Left forelimb (tissue), 1 donor: ENCODE measurements at places on chromosomes 12 and 14.

DNA sequence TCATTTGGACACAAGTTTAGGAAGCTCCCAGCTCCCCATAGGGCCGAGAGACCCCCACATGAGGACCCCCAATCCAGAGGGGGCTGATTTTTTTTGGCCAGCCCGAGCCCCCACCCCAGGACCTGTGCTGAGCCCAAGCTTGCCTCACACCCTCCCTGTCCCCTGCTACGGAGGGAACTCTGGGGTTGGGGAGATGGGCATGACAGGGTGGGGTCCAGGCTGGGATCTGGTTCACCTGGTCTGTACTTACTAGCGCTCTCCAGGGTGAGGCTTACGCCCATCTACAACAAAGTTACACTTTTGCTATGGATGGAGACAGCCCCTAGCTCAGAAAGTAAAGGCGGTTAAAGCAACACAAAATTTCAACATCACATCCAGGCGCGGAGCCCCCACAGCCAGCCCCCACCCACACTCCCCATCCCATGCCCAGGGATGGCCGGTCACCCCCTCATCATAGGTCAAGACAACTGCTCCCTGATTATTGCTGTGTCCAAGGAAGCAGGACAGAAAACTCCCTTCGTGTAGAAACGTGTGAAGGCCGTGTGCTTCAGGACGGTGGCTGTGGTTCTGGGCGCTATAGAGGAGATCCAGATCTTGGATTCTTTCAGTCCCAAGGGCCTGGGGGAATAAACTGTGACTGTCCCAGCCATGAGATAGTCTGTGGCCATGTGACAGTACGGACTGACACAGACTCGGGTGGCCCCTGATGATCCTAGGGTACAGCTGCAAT, 10.7 kb downstream of the SLC25A29 start:
- DNase-seq: no peak

DNA sequence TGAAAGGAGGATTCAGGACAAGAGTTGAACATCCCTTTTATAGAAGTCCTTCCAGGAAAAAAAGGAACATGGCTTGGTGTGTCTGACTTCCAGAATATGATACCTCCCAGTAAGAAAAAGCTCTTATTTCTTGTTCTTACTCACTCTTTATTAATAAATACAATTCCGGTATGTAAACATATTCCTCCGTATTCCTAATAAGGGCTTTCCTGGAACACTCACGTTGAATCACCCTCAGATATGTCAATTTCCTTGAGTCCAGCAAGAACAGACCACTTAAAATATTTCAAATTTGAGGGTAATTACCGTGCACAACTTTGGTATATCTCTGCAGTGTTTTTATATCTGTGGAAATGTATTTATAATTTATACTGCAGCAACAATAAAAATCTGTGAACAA, 385.6 kb downstream of the SYT1 start:
- no peak for DNase-seq

DNA sequence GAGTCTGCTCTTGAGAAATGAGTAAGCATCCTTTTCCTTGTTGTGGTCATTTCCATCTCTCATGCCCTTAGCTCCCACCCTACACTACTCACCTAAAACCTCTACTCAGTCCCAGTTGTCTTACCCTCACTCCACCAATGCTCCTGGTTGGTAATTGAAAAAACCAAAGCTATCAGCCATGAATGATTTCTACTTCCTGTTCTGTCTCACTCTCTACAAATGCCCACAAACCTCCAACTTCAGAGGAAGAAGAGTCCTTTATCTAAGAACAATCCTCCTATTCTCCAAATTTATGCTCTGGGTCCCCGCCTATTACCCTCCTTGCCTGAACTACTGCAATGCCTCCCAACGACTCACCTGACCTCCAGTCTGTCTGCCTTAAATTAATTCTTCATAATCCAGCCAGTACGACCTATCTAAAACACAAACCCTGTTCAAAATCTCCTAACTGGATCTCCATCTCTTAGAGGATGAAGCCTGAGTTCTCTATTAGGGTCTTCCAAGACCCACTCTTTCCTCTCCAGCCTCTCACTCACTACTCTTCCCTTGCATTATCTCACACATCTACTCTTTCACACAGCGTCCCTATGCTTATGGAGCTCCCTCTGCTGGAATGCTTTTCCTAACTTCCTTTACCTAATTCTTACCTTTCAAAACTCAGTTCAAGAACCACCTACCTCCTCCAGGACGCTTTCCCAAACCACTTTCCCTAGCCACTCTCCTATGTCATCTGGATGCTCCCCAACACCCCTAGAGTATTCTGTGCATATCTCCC, 2.2 kb downstream of the DHRS1 start:
- DNase-seq: no peak

- no peak for DNase-seq
These were observed 25.6 kb downstream of the ALDH2 start for GRCh38 chr12:111792155-111792855.

- DNase-seq: no peak
These were observed 174.6 kb downstream of the RASSF9 start for GRCh38 chr12:85661461-85662206.
